Activated naive CD8-positive, alpha-beta T cell treated with anti-CD3 and anti-CD28 coated beads, Interleukin-2, amount 50 U/mL, for 16 hours (primary cell): ENCODE measurements at places on chromosomes 1 and 21.

GRCh38 chr1:152735648-152736047, 22.2 kb upstream of the KPRP start:
- no peak for DNase-seq

GRCh38 chr1:67085326-67085725, 31.4 kb upstream of the SLC35D1 start:
- no peak for DNase-seq

GRCh38 chr1:247322849-247323586, 8.6 kb downstream of the ZNF496 start:
- no peak for DNase-seq

DNA sequence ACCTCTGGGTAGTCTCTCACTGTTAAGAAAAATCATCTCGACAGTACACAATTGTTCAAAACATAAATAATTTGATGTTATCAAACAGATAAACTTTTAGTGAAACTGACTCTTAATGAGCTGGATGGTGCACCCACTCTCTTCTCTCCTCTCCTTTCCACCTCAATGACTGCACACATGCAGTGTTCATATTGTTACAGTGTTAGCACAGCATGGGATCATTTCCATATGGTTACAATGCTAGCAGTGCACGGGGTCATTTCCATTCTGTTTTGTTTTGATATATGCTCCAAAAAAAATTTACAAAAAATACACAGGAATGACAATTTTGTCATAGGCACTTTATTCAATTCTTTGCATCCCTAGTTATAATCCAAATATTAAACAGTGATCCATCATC, 26.4 kb upstream of the RNF187 start:
- DNase-seq = no peak

DNA sequence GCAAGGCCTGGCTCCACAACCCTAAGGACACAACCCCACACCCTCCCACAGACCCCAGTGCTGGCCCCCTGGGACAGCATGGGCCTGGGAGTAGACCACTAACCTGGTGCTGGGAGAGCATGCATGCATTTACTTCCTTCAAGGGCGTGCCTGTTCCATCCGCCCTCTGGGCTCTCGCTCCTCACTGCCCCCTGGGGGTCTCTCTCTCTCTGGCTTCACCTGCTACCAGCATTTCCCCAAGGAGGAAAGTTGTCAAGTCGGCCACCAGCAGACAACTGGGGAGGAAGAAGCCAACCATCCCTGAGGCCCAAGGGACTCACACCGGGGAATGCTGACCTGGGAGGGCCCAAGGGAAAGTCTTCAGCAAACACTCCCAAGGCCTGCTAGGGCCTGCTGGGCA, 6.5 kb downstream of the LRP8 start:
- DNase-seq = no peak

GRCh38 chr1:162596514-162597170, 35.1 kb downstream of the UAP1 start:
- no peak for DNase-seq

DNA sequence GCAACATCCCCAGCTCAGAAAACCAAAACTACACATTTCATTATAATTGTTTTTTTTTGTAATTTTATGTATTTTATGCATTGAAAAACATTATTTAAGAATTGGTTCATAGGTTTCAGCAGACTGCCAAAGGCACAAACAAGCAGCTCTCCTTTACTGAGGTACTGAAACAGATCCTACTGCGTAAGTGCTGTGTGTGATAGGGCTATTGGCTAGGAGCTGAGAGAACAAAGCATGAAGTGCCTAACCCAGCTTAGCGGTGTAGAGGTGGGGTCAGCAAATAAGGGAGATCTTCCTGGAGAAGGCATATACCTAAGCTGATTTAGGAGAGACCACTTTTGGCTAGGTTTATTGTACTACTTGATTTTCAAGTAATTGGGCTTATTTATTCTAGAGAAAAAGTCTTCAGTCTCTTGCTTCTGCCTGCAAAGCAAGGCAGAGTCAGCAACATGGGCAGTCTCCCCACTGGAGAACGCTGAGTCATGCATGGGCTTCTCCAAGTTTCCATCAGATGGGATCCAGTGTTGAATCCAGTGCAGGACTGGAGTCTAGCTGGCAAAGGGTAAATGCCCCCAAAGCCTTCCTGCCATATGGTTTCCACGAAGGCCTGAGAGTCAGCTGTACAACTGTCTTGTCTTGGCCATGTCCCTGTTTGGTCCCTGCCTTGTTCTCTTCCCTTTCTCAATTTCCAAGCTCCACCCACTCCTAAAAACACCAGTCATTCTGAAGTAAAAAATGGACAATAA, 18.0 kb upstream of the YTHDF2 start:
- DNase-seq = no peak

DNA sequence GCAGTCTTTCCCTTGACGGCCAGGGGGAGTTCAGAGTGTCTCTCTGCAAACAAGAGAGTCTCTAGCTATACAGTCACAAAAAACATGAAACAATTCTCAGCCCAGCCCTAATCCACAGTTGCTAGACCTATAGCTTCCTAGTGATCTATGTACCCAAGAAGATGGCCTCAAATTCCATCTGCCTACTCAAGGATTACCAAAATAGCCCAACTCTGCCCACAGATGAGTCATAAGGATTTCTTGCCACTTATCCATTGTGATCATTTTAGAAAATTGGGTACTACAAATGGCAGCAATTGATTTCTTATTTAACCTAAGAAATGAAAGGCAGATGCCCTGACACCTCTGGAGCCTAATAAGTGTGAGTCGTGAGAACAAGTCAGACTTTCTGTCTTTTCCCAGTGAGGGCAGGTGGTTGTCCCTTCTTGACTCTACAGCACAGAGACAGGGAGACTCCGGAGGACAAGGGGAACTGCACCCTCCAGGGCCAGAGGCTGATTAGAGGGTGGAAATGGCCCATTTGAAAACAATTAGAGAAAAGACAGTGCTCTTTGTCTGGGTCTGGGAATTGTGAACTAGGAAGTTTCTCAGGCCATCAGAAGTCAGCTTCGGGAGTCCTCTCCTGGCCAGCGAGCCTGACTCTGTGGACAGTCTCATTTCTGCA, 65.4 kb downstream of the ABCA4 start:
- DNase-seq = no peak

DNA sequence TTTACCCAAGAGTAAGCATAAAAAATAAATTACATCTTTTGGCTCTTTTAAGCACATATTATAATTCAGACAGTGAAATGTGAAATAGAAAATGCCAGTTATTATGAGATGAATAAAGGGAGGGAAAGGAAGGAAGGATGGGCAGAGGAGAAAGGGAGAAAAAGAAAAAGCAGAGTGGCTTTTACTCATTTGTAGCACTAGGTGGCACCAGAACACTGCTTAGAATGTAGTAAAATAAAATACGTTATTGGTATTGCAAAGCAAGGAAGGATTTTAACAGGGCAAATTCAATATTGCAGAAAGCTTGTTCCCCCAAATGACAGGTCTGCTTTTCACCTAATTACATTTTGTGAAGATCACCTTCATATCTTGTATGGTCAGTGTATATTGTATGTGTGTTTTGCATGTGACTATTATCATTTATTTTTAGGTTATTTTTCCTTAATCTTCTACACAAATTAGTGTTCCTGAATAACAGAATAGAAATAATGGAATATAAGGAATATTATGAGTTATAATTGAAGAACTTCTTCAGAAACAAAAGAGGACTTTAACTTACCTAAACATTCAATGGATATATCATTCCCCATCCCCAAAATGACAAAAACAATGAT, 9.1 kb upstream of the PCNX2 start:
- no peak for DNase-seq
